ENCODE measurements at places on chromosomes 7 and 10.

- DNase-seq = no peak
These were observed 30.8 kb upstream of the GPAM start for GRCh38 chr10:112214298-112214926.

DNA sequence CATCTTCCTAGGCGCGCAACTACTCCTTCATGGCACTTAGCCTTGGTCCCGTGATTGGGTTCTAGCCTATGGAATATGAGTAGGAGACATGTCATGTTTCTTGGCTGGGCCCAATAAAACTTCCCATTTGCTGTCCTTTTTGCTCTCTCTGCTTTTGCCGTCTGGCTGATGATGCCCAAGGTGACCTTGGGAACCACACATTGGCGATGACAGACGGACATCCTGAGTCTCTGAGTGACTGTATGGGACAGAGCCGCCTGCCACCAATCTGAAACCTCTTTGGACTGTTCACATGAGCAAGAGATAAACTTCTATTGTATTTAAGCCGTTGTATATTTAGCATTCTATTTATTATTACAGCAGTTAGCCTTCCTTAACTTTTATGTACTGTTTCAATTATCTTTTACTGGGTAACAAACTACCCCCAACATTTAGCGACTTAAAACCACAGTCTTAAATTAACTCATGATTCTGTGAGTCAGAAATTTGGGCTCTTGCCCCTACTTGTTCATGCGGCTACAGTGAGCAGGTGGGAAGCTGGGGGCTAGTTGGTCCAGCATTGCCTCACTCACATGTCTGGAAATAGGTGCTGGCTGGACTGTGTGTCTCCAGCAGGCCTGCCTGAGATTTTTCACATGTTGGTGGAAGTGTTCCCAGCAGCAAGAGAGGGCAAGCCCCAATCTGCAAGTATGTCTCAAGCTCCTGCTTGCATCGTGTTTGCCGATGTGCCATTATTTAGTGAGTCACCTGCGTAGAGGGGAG lies 71.7 kb downstream of the NOD1 start:
- no peak for DNase-seq

DNA sequence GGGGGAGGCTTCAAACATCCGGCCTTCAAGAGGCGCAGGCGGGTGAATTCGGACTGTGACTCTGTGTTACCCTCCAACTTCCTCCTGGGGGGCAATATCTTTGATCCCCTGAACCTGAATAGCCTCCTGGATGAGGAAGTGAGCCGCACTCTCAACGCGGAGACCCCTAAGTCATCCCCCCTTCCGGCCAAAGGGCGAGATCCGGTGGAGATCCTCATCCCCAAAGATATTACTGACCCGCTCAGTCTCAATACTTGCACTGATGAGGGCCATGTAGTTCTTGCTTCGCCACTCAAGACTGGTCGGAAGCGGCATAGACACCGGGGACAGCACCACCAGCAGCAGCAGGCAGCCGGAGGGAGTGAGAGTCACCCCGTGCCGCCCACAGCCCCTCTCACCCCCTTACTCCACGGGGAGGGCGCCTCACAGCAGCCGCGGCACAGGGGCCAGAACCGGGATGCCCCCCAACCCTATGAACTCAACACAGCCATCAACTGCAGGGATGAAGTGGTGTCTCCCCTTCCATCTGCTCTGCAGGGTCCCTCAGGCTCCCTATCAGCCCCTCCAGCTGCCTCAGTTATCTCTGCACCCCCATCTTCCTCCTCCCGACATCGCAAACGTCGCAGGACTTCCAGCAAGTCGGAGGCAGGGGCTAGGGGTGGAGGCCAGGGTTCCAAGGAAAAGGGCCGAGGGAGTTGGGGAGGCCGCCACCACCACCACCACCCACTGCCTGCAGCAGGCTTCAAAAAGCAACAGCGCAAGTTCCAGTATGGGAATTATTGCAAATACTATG lies 1.1 kb downstream of the MEPCE start:
- no peak for DNase-seq

DNA sequence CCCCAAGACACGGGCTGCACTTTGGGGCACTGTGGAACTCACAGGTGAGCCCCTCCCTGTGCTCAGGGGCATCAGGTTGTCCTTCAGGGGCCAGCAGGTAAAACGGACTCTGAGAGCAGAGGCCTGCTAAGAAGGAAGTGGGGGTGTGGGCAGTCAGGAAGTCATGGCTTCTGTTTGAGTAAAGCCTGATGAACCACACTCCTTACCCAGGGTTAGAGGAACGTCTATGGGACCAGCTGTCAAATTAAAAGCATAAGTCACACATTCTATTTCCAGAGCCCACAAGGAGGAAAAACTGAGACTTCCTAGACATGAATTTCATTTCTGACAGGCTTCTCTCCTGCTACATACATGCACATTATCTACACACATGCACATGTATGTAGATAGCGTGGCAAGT lies 616.4 kb downstream of the SDK1 start:
- no peak for DNase-seq

- no peak for DNase-seq
These were observed 14.1 kb upstream of the AKR1B10 start for GRCh38 chr7:134513169-134513752.

DNA sequence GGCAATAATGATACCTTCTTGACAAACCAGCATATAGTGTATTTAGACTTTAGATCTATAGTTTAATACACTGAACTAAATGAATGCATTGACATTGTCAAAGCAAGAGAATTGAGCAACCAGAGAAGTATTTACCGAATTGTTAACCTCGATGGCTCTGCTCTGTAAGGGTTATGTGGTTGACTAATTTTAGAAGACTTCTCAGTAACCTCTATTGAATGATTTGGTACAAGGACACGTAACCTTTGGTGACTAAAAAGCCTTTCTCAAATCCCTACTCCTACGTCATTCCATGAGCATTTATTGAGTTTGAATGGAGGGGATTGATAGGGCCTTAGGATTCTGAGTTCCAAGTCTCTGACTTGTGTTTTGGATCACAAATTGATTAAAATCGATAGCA lies 67.6 kb downstream of the MDFIC start:
- no peak for DNase-seq

GRCh38 chr10:71393841-71394475 lies 2.8 kb upstream of the CDH23 start:
- DNase-seq = no peak

DNA sequence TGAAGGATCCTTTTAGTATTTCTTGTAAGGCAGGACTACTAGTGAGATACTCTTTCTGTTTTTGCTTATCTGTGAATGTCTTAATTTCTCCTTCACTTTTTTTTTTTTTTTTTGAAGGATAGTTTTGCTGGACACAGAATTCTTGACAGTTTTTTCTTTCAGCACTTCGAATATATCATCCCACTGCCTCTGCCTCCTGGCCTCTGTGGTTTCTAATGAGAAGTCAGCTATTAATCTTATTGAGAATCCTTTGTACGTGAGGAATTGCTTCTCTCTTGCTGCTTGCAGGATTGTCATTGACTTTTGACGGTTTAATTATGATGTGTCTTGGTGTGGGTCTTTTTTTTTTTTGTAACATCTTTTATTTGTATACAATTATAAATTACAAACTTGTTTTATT lies 12.6 kb upstream of the WAC start:
- no peak for DNase-seq
